ENCODE measurements at places on chromosomes 5 and 9.
A peak's percentile ranks its signal among the peaks of the same experiment; 100 is the strongest.

DNA sequence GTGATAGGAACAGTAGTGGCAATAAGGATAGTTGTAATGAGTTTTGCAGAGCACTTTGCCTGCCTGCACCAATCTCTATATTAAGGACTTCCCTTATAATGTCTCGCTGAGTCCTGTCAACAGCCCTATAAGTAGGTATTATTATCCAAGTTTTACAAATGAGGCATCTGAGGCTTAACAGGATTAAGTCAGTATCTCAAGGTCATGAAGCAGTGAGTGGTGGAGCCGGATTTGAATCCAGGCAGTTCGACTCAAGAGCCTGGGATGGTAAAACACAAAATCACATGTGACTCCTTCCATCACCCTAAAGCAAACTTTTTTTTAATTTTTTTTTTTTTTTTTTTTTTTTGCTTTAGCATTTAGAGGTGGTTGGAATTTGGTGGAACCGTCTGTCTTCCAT, 59.0 kb upstream of the RARS1 start:
- no peak for DNase-seq

- no peak for DNase-seq
Observed at GRCh38 chr5:124683917-124684555, 62.4 kb downstream of the ZNF608 start.

DNA sequence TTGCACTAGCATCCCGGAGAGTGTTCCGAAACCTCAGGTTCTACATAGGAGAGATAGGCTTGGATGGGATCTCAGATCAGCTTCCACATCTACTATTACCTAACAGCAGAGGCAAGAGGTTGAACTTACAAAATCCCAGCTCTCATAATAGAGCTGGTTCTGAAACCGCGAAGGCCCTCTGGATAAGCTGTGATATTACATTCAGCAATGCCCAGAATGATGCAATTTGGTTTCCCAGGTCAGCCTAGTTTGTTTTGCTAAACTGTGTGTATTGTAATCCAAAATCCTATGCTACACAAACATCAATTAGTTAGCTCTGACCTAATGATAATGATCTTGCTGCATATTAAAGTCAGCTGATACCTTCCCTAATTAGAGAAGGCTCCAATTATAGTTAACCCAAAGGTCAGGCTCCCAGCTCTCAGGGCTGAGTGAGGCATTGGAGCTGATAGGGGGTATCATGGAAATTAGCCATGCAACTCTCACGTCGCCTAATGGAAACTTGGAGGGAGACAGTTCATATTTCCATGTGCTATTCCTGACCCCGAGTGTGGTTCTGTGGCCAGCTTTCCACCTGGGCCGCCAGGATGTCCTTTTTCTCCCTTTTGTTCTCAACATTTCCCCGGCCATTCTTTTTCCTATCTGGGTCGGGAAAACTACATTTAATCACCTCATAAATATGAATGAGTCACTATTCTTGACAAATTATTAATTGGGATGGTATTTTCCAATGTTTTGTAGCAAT, 278.4 kb upstream of the IRX1 start:
- DNase-seq, result no peak

DNA sequence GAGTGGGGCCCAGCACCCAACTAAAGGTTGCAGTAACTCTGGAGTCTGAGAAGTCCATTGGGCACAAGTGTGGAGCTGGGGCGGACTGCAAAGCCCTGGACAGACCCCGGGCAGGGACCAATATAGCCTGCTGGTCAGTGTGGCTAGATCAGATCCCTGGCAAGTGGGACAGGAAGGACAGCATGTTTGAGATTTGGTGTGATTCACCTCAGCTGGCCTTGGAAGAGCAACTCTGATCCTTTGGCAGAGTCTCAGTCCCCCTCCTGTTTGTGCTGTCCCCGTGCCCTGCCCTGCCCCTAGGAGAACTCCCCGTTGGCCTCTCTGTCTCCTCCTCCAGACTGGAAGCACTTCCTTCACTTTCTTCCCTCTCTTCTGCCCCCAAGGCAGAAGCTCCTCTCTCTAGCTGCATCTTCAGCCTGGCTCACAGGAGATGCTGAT, 255.3 kb downstream of the FSTL4 start:
- no peak for DNase-seq

GRCh38 chr9:25481372-25481771, 196.9 kb downstream of the TUSC1 start:
- no peak for DNase-seq

- no peak for DNase-seq
Observed at GRCh38 chr9:128987805-128988204, 40.3 kb downstream of the NUP188 start.

GRCh38 chr5:34957857-34958690, 28.7 kb downstream of the DNAJC21 start:
- peak; percentile 11 for DNase-seq

DNA sequence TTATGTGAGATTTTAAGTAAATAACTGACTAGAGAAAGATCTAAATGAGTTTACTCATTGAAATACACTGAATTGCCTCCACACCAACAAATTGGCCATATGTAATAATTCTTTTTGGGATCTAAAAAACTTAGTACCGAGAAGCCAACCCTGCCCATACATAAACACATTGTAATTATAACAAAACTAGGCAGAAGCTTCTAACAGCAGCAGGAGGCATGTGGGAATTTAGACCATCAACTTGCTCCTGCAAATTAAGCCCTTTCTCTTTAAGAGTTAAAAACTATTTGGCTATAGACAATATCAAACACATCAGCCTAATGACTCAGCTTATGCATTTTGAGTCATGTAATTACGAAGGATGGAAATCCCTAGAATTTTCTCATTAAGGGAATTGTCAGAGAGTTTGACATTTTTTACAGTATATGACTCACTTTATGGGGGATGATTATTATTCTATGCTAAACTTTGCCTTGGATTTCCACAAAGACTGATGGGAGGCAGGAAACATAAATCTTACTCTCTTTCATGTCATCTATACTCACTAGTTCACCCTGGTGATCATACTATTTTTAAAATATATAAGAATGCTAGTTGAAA, 1.0 kb downstream of the IL7R start:
- no peak for DNase-seq

DNA sequence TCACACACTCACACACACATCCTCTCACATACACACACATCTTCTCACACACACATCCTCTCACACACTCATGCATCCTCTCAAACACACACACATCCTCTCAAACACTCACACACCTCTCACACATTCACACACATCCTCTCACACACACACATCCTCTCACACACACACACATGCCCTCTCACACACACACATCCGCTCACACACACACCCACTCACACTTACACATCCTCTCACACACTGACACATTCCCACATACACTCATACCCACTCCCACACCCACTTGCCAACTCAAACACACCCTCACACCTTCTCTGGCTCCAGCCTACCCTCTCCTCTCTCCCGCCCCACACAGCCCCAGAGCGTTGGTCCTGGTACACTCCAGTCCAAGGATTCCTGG, 127.9 kb upstream of the SLC30A5 start:
- DNase-seq, result no peak

GRCh38 chr9:136799854-136800657, 3.9 kb downstream of the CCDC183 start:
- DNase-seq, result peak; percentile 96

DNA sequence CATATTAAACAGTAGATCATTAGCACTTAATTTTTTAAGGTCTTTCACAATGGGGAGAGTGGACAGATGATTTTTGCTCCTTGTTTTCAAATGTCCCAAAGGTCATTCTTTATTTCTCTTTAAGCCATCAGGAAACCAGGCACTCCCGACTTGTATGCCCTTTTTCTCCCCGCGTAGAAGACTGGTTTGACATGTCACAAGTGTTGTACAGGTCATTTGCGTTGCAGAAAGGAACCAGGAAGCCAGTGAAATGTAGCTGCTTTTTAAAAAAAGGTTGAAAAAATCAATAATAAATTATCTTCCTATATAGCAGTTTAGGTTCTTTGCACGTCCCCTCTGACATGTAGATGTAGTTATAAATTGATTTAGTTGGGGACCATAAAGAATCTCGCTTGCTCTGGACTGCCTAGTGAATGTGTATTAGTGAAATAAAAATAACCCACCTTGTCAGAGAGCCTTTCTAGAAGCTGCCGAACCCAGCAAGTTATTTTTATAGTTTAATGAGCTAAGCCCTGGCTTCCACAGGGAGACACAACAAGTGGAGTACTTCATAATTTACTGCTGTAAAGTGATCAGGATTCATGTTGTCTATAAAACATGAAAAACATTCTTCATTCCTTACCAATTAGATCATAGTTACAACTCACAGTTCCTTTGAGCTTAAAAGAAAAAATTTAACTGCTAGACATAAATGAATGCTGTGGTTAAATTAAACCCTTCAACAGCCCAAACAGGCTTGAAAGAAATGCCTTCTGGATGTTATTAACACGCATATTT, 404.6 kb downstream of the CSNK1G3 start:
- no peak for DNase-seq

DNA sequence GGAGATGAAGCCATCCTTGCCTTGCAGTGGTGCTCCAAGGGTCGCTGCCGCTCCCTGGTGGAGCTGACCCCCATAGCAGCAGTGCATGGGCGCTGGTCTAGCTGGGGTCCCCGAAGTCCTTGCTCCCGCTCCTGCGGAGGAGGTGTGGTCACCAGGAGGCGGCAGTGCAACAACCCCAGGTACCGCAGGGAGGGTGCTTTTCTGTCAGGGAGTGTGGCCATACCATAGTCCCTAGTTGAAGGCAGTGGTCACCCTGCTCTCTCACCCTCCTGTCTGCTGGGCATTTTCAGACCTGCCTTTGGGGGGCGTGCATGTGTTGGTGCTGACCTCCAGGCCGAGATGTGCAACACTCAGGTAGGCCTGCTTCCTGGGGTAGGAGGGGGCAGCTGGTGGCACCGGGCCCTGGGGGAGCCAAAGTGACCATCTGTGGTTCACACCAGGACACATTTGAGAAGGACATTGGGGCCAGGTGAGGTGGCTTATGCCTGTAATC, 11.2 kb downstream of the ADAMTS13 start:
- DNase-seq, result no peak

- DNase-seq, result no peak
Observed at GRCh38 chr5:136155761-136156160, 23.1 kb downstream of the SMAD5 start.

- DNase-seq, result no peak
Observed at GRCh38 chr5:180532268-180532667, 38.1 kb downstream of the CNOT6 start.

- DNase-seq, result no peak
Observed at GRCh38 chr9:18261181-18261580, 212.8 kb upstream of the ADAMTSL1 start.

GRCh38 chr5:2699686-2700085, 51.8 kb downstream of the IRX2 start:
- no peak for DNase-seq

DNA sequence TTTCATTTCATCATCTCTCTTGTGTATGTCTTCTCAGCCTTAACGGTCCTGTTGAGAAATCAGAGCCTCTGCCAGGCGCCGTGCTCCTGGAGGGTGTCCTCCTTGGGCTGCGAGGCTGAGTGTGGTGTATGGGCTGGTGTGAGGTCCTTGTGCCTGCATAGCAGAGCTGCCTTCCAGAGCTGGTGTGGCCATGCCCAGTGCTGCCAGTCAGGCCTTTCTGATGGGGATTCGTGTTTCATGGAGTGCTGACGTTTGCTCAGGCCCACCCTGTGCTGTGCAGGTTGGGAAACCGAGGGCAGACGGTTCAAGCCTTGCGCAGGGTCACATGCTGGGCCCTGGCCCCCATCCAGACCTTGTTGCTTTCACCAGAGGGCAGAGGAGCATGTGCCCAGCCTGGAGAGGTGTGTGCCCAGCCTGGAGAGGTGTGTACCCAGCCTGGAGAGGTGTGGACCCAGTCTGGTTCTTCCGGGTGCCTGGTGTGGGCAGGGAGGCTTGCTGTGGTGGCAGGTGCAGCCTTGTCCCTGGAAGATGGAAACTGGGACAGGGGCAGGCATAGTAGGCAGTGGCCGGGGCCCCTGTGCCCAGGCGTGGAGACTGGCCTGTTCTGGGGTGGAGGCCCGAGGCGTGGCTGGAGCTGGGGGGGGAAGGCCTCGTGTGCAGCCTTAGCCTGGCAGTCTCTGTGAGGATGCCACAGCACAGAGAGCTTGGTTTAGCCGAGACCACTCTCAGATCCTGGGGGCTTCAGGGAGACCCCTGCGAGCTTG, 84.0 kb downstream of the RXRA start:
- DNase-seq, result no peak

GRCh38 chr5:125346316-125346715, 599.9 kb upstream of the ZNF608 start:
- no peak for DNase-seq

DNA sequence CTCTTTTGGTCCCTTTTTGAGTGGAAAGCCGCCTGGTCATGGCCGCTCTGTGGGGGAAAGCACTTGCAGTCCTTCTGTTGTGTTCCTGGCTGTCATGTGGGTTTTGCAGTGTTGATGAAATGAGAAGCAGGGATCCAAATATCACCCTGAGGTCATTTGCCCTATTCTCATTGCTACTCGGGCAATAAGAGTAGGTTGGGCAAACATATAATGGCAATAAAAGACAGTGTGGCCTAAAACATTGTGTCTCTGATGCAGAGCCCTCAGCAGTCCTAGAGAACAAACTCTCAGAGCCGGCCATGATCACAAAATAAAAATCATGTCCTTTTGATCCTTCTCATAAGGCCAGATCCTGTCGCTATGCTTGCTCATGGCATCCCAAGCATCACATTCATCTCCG, 361.1 kb upstream of the KLF4 start:
- no peak for DNase-seq

DNA sequence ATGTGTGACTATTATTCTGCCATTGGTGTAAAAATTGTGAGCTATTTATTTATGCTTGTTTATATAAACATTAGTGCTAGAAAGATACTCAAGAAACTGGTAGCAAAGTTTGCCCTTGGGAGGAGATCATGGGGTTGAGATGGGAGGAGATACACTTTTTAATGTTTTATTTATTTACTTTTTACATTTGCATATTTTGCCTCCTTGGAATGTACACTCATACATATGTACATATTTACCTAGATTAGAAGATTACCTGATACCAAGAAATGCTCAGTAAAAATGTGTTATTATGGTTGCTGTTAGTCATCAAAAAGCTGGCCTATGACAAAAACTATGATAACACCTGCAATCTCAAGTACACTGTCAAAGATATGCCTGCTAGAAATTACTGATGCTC, 195.2 kb downstream of the KCTD16 start:
- DNase-seq, result no peak

DNA sequence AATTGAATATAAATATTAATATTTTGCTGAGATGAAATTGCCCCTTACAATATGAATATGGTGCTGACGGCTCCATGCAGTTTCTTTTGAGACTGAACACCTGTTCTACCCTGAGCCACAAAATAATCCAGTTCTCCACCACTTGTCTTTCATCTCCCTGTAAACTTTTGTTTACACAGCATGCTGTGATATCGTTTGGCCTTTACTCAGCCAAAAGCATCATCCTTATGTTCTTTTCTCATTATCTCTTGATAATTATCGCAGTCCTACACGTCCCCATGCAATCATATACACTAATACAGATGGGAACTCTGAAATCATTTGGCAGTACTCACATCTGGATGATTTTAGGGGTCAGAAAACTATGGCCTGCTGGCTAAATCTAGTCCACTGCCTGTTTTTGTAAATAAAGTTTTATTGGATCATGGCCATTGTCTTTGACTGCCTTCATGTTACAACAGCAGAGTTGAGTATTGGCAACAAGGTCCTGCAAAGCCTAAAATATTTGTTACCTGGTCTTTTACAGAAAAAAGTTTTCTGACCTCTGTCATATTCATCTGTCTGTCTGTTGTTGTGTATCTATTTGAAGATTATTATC, 53.3 kb downstream of the AOPEP start:
- DNase-seq, result no peak

GRCh38 chr9:106414042-106414441, 448.9 kb upstream of the ZNF462 start:
- DNase-seq, result no peak

- no peak for DNase-seq
Observed at GRCh38 chr5:143738417-143739401, 73.3 kb upstream of the HMHB1 start.

GRCh38 chr5:157157293-157157891, 8.7 kb downstream of the GARIN3 start:
- no peak for DNase-seq

Data from nephron progenitor cell (in vitro differentiated cells).